ENCODE measurements at places on chromosomes 6 and 20.

- no peak for DNase-seq
These were observed 11.3 kb downstream of the ZHX3 start for GRCh38 chr20:41306061-41306727.

DNA sequence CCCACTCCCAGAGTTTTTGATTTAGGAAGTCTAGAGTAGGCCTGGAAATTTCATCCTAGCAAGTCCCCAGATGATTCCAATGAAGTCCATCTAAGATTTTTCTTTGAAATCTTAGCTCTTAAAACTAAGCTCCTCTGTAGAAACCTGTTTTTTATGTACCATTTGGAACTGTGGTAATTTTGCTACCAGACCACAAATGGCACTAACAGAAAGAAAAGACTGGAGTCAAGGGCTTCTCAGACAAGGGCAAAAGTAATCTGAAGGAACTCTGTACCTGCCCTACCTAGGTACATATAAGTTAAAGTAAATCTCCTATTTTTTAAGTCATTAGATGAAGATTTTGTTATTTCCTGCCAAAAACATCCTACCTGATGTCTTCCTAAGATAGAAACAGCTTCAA, 155.0 kb upstream of the HTR1E start:
- DNase-seq, result no peak

DNA sequence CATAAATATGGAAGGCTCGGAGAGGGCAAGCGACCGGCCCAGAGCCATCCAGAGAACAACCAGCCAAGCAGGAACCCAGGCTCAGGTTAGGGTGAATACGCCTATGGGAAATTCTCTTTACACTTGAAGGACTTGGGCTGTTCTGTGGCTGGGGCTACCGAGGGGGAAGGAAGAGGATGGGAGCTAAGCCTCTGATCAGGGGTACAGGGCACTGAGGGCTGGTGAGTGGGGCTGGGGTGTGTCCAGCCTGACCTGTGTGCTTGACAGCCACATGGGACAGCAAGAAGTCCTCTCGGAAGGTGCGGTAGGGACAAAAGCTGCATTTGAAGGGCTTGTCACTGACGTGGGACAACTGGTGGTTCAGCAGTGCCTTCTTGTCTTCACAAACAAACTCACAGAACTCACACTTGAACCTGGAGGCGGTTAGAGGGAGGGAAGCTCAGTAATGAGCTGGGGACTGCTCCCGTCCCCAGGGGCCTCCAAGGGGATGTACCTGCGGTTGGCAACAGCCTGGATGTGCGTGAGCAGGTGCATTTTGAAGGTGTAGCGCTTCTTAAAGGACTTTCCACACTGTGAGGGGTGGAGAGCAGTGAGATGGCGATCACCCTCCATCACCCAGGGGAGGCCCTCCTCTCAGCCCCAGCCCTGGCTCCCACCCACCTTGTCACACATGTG, 11.9 kb downstream of the ZNF335 start:
- no peak for DNase-seq

GRCh38 chr6:30719356-30719755, 796 bp upstream of the TUBB start:
- peak; percentile 51 for DNase-seq

- peak; percentile 94 for DNase-seq
These were observed at the start of gene STK4 for GRCh38 chr20:44966030-44966961. Gene STK4, plus strand, starts transcription at chr20:44966512. Its CDS starts 57 bp downstream, at chr20:44966569.

Measured in trophoblast cell (in vitro differentiated cells and primary cell).